OCI-M1 (cell line): ENCODE measurements at places on chromosomes 6 and 20.

DNA sequence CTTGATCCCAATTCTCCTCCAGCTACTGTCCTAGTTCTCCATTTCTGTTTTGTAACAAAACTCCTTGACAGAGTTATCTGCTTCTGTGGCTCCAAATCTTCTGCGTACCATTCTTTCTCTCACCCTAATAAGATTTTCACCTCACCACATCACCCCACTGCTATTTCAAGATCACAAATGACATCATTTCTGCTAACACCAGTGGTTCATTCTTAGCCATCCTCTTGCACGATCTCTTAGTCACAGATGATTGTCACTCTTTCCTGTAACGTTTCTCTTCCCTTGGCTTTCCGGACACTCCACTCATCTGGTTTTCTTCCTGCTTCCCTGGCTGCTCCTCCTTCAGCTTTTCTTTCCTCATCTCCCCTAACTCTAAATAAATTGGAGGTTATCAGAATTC is 56.8 kb upstream of the FABP7 start:
- DNase-seq, result no peak

DNA sequence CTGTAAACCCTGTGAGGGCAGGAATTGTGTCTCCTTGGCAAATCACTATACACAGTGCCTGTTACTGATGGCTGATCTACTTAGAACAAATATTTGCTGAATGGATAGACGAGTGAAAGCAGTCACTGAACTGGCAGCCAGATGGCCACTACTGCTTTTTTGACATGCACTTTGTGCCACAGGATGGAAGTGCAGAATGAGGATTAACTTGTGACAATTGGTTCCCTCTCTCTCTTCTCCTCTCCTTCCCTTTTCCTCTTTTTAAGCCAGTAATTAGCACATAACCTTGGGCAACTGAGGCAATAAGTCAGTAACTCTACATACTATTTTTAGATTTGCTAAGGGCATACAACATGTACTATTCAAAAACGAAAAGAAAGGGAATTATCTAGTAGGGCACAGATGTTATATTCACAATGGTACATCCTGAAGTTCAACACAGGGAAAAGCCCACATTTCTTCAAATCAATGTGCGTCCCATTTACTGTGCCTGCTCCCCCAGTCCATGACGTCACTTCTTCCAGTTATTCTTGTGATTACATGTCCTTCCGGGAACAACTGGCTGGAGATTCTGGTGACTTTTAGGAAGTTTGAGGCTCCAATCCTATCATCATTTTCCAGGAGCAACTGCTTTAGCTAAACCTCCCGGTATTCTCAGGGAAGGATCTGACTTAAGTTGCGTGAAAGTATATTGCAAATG is 17.0 kb upstream of the RPS6KA2 start:
- no peak for DNase-seq

GRCh38 chr6:46243754-46244153 is 73.0 kb upstream of the ENPP5 start:
- no peak for DNase-seq

GRCh38 chr20:11207749-11208502 is 534.1 kb upstream of the JAG1 start:
- DNase-seq, result no peak

DNA sequence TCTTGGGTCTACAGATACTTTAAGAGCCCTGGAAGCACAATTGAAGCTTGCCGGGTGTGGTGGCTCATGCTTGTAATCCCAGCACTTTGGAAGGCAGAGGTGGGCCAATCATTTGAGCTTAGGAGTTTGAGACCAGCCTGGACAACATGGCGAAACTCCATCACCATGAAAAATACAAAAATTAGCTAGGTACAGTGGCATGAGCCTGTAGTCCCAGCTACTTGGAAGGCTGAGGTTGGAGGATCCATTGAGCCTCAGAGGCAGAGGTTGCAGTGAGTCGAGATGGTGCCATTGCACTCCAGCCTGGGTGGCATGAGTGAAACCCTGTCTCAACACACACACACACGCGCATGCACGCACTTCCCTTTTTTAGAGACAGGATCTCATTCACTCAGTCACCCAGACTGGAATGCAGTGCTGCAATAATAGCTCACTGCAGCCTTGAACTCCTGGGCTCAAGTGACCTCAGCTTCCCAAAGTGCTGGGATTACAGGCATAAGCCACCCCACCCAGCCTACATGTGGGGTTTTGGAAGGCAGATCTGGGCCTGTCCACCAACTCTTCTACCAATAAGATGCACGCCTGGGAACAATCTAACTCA is 182.5 kb upstream of the JARID2 start:
- DNase-seq, result peak; percentile 86

DNA sequence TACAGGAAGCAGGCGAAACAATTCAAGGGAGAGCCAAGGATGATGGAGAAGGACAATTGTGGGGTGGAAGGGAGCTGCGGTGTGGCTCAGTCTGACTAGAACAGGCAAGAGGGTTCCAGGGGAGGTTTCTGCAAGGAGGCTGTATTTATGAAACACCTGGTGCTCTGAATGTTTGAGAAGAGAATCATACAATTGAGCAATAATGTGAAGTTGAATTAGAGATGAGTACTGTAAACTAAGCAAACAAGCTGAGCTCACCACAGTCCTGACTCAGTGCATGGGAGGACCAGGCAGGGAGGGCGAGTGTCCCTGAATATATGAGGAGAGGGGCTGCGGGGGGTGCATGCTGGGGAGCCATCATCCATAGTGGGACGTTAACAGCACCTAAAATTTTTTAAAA is 279.7 kb downstream of the KIF16B start:
- no peak for DNase-seq

DNA sequence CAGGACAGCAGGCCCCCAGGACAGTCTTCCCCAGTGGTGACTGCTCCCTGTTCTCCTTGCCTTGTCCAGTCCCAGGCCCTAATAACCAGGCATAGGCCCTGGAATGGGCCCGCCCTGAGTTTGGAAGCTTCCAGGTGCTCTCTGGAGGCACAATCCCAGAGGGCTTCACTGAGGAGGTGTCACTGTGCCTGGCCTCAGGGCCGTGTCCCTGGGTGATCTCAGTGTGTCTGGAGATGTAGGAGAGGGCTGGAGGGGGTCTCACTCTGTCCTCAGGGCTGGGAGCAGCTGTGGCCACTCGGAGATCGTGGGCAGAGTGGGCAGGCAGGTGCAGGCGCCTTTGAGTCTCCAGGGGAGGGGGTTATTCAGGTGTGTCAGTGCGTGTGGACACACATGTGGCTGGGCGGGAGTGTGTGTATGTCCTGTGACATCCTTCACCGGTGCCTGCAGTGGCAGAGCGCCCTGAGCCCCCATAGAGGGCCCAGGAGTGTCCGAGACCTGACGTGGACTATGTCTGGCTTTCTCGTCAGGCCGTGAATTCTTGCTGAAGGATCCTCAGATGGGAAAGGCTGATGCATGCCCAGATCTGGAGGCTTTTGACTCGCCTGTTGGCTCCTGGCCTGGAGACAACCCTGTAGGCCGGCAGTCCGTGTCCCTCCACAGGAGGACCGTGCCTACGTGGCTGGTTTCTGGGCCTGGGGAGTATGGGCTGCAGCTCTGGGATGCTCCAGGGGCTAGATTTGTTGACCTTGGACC is 5.5 kb upstream of the NPBWR2 start:
- no peak for DNase-seq

- peak; percentile 74 for DNase-seq
These were observed 103.5 kb upstream of the CARMIL1 start for GRCh38 chr6:25175681-25176080.

- DNase-seq, result no peak
These were observed 39.1 kb downstream of the PGM3 start for GRCh38 chr6:83153883-83154521.

GRCh38 chr6:124285146-124285545 is 481.5 kb downstream of the NKAIN2 start:
- DNase-seq, result peak; percentile 83

- no peak for DNase-seq
These were observed 11.8 kb downstream of the DSE start for GRCh38 chr6:116382587-116382986.

GRCh38 chr6:71721642-71722041 is 164.7 kb upstream of the RIMS1 start:
- no peak for DNase-seq

- DNase-seq, result no peak
These were observed 153.4 kb downstream of the PHACTR1 start for GRCh38 chr6:12869816-12870432.

GRCh38 chr6:13302751-13303667 is 25.3 kb downstream of the TBC1D7 start:
- peak; percentile 81 for DNase-seq
